Jurkat, Clone E6-1 (cell line): ENCODE measurements at places on chromosomes 1 and 21.

DNA sequence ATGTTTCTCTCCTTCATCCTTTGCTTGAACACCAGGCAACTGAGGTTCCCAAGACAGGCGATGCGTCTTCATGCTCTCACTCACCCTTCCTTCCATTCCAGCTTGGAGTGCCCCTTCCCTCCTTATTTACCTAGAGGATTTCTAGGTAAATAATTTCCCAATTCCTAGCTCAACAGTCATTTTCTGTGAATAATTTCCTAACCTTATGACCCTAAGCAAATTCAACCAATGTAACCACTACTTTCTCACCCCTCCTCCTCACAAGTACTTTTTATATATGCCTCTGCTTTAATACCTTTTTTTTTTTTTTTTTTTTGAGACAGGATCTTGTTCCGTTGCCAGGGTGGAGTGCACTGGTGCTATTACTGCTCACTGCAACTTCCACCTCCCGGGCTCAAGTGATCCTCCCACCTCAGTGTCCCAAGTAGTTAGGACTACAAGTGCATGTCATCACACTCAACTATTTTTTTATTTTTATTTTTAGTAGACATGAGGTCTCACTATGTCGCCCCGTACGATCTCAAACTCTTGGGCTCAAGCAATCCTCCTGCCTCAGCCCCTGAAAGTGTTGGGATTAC is 86.7 kb downstream of the USP24 start:
- no peak for DNase-seq

DNA sequence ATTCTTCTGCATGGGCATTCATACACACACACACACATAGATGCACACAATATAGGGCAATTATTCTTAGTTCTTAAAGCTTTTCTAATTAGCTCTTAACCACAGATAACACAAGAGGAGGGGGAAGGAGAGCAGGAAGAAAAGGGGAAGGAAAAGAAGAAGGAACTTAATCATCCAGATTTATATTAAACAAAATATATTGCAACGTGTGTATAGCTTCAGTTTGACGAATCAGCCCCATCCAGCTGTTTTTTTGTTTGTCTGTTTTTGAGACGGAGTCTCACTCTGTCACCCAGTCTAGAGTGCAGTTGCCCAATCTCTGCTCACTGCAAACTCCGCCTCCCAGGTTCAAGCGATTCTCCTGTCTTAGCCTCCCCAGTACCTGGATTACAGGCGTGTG is 21.7 kb upstream of the ANKRD13C start:
- no peak for DNase-seq

DNA sequence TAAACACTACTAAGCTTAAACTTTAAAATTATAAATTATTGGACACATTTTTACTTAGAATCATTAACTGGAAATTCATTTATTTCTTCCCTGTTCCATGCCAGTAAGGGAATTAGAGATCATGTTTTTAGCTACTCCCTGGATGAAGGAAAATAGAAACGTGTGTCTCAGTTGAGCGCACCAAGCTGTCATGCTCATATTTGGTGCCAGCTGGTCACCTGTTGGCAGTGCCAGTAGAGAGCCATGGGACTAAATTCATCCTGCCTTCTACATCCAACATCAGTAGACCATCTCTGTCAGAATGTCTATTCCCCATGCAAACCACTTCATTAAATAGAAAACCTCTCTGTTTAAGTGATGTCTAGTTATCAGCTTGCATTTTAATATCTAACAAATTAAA is 17.4 kb upstream of the SLC22A15 start:
- DNase-seq, result no peak

DNA sequence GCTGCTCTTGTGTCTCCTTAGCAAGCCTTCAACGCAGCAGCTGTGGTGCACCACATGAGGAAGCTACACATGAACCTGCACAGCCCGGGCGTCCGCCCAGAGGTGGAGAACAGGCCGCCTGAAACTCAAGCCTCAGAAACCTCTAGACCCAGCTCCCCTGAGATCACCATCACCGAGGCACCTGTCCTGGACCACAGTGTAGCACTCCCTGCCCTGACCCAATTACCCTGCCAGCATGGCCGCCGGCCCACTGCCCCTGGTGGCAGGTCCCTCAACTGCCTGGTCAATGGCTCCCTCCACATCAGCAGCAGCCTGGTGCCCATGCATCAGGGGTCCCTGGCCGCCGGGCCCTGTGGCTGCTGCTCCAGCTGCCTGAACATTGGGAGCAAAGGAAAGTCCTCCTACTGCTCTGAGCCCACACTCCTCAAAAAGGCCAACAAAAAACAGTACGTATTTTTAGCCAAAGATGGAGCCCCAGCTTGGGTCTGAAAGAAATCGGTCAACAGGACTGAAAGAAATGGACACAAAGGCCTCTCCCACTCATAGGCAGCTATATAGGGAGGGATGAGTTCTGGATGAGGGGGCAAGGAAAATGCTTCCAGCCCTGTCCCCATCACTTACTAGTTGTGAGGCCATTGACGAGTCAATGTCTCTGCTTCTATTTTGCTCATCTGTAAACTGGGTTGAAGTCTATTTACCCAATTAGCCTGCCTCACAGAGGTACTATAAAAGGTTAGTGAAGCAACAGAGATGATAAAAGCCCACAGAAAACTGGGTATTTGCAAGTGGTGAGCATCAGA is 28.5 kb downstream of the CAMK1G start:
- DNase-seq, result no peak

DNA sequence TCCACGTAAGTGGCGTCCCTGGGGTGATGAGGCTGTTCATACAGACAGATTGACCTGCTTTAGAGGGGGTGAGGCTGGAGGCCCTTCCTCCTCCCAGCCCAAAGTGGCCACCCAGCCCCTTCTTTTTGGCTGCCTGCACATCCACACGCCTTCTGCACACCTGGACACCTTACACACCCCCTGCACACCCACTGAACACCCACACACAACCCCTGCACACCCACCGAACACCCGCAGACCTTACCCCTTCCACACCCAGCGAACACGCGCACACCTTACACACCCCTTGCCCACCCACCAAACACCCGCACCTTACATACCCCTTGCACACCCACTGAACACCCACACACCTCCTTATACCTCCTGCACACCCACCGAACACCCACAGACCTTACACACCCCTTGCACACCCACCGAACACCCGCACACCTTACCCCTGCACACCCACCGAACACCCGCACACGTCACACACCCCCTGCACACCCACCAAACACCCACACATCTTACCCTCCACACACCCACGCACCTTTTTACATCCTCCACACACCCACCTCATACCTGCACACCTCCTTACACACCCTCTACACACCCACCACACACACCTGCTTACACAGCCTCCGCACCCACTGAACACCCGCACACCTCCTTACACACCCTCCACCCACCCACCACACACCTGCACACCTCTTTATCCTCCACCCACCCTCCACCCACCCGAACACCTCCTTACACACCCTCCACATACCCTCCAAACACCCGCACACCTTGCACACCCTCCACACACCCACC is 37.7 kb downstream of the COQ8A start:
- no peak for DNase-seq

DNA sequence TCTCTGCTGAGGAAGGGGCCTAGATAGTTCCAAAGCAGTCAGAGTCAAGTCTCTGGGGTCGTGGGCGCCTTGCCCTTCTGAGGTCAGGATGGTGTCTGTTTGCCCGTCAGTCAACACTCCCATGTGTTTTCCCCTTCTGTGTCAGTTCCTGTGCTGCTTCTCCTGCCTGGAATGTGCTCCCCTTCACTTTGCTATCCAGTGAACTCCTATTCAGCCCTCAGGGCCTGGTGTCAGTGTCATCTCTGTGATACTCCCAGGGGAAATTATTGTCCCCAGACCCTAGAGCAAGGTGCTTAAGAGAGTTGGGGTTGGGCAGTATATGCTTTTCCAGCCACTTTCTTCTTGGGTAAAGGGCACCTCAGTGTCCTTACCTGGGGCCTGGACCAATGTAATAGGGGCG is 45.8 kb upstream of the SYNC start:
- no peak for DNase-seq

DNA sequence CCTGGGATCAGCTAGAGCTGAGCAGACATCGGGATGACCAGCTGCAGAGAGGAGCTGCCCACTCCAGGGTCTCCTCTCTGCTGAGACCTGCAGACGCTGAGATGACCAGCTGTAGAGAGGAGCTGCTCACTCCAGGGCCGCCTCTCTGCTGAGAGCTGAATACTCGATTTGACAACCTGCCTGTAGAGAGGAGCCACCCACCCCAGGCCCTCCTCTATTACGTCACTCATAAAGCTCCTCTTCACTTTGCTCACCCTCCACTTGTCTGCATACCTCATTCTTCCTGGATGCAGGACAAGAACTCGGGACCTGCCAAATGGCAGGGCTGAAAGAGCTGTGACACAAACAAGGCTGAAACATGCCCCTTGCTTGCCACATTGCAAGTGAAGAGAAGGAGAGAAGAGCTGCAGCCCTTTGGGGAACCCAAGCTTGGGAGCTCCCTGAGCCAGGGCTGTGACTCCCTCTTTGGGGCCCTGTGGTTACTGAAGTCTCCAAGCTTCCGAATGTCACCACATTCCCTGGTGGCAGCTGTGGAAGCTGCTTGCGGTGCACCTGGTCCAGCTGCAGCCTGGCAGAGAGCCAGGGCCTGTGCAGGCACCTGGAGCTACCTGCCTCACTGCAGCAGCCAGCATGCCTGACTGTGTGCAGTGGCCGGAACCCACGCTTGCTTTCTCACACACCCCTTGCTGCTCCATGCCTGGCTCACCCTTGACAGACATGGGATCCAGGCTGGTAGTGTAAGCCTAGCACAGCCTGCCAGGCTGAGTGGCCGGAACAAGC is 59.6 kb downstream of the CC2D1B start:
- peak; percentile 39 for DNase-seq

DNA sequence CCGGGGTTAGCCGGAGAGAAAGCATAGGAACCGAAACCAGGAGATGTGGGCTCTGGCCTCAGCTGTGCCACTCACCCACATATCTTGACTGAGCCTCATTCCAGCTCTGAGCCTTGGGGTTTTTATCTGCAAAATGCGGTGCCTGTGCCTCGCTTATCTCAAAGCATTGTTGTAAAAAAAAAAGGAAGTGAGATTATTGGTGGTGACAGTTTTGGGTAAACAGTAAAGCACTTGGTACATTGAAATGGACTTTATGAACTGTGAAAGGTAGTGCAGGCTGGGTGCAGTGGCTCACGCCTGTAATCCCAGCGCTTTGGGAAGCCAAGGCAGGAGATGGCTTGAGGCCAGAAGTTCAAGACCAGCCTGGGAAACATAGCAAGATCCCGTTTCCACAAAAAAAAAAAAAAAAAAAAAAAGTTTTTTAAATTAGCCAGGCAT is 3.8 kb downstream of the PTAFR start:
- DNase-seq, result peak; percentile 65

GRCh38 chr1:210981490-210981889 is 152.5 kb downstream of the KCNH1 start:
- no peak for DNase-seq

GRCh38 chr1:210482945-210483617 is 154.4 kb downstream of the HHAT start:
- no peak for DNase-seq

DNA sequence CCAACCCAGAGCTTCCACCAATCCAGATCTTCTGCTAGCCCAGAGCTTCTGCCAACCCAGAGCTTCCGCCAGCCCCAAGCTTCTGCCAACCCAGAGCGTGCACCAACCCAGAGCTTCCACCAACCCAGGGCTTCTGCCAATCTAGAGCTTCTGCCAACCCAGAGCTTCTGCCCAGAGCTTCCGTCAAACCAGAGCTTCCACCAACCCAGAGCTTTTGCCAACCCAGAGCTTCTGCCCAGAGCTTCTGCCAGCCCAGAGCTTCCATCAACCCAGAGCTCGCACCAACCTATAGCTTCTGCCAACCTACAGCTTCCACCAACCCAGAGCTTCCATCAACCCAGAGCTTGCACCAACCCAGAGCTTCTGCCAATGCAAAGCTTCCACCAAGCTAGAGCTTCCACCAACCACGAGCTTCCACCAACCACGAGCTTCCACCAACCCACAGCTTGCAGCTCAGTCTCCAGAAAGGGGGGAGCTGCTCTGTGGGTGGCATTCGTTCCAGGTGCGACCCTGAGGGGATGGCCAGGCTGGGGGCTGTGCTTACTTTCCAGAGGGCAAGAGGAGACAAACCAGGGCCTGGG is 23.8 kb downstream of the CRYAA start:
- DNase-seq, result peak; percentile 15

DNA sequence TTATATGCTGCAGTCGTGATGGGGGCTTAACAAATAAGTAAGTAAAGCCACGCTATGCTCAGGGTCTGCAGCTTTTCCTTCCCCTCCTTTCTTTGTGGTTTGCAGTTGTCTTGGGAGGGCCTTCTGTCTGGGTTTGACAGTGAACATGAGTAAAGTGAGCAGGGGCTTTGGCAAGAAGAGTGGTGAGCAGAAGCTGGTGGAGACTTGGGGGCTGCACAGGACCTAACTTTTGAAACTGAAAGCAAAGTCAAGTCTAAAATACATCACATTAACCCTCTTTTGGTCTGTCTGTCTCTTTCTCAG is 368.6 kb upstream of the VAMP3 start:
- no peak for DNase-seq

- no peak for DNase-seq
Observed at GRCh38 chr1:206715120-206715519, 30.4 kb downstream of the MAPKAPK2 start.

- DNase-seq, result peak; percentile 51
Observed at GRCh38 chr1:2554621-2555387, 1.4 kb upstream of the TNFRSF14 start.

GRCh38 chr1:224559981-224560728 is 56.0 kb upstream of the CNIH3 start:
- no peak for DNase-seq

- DNase-seq, result no peak
Observed at GRCh38 chr1:63626222-63626621, 33.0 kb downstream of the PGM1 start.

- no peak for DNase-seq
Observed at GRCh38 chr1:164660775-164661174, 101.8 kb downstream of the PBX1 start.

- DNase-seq, result no peak
Observed at GRCh38 chr1:58721247-58721820, 21.5 kb upstream of the MYSM1 start.

DNA sequence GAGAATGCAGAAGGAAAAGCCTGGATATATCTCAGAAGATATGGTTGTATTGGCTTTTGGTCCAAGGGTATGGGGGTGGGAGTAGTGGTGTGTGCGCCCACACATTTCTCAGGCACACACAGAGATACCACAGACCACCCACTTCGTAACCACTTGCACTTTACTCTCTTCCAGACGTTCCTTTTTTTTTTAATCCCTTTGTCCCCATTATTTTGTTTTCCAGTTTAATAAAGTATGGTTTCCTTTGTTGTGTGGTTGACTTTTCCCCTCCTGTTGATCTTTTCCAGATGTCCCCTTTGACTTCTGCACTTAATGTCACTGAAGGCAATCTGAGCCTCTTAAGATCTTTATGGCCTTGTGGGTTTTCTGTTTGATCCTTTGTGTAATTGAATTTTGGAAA is 10.5 kb upstream of the TARS2 start:
- DNase-seq, result no peak

DNA sequence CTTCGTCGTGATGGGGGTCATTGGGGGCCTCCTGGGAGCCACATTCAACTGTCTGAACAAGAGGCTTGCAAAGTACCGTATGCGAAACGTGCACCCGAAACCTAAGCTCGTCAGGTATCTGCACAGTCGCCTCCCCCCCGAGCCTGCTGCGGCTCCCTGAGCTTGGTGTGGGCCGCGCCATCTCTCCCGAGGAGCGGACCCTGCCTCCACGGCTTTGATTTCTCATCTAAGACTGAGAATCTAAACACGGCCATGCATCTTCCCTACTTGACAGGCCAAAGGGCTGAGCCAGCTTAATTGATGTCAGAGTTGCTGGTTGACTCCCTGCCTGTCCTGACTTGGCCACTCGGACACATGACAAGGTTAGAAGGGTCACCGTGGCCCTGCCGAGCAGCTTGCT is 19.1 kb downstream of the NPPA start:
- no peak for DNase-seq

GRCh38 chr21:26154753-26155152 is 15.8 kb downstream of the APP start:
- DNase-seq, result no peak
